ENCODE measurements at places on chromosomes 1 and 21.

- DNase-seq, result no peak
Measured at GRCh38 chr1:78760858-78761257, 111.2 kb downstream of the IFI44 start.

GRCh38 chr1:3831689-3832088, 25.3 kb downstream of the CEP104 start:
- DNase-seq, result no peak

DNA sequence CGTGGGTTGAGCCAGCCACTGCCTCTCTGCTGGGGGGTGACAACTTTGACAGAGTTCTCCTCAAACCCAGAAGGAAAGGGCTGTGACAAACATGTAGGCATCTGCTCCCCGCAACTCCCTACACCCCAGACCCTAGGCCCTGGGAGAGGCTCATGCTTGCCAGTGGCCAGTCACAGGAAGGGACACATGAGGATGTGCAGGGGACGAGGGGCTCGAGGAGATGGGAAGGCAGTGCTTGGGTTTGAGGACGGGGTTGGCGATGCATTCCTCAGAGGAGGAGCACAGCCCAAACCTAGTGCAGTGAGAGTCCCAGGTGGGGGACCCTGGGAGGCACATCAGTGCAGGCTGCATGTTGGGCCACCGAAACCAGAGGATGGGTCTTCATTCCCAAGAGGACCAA, 62.1 kb downstream of the STUM start:
- DNase-seq, result no peak

DNA sequence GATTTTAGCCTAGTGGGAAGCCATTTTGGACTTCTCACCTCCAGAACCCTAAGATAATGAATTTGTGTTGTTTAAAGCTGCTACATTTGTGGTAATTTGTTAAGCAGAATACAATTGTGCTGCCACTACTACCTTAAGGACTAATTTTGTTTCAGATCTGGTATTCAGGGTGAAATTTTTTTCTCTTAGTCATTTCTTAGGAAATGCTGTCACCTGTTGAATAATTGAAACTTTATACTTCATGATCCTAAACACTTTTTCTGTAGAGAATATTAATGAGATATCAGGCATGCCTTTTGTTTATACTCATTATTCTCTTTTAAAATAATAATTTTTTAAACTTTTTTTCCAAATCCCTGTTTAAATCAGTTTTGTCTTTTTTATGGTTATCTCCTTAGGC, 246.8 kb downstream of the TGFB2 start:
- DNase-seq, result no peak

- no peak for DNase-seq
Measured at GRCh38 chr1:169765580-169766331, 29.0 kb downstream of the METTL18 start.

GRCh38 chr1:101190441-101190840, 46.4 kb upstream of the S1PR1 start:
- no peak for DNase-seq

- no peak for DNase-seq
Measured at GRCh38 chr21:29586696-29587095, 288.0 kb downstream of the BACH1 start.

- DNase-seq, result no peak
Measured at GRCh38 chr1:185936641-185937040, 202.4 kb downstream of the HMCN1 start.

DNA sequence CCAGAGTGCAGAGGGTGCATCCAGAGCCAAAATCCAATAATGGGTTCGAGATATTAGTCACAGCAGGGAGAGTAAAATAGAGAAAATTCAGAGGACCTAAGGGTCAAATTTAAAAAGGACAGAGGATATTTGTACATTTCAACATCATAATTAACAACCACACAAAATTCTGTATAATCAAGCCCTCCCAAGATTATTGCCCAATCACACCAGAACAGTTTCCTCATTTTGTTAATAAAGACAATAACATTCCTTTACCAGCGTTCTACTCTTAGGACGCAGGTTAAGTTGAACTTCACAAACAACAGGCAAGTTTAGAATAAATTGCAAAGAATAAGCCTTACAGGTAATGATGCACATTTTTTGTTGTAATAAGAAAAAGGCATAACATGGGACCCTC, 462.8 kb downstream of the PTPRC start:
- no peak for DNase-seq

GRCh38 chr1:62784509-62785365, 805 bp downstream of the ATG4C start:
- DNase-seq, result no peak

GRCh38 chr1:235404190-235404589, 37.0 kb downstream of the TBCE start:
- no peak for DNase-seq

Measured in vagina (tissue), 2 donors.